Fibroblast of skin of right quadriceps (primary cell): ENCODE measurements at places on chromosomes 1 and 21.

GRCh38 chr1:113185463-113186104, 112.6 kb downstream of the LRIG2 start:
- DNase-seq: no peak

DNA sequence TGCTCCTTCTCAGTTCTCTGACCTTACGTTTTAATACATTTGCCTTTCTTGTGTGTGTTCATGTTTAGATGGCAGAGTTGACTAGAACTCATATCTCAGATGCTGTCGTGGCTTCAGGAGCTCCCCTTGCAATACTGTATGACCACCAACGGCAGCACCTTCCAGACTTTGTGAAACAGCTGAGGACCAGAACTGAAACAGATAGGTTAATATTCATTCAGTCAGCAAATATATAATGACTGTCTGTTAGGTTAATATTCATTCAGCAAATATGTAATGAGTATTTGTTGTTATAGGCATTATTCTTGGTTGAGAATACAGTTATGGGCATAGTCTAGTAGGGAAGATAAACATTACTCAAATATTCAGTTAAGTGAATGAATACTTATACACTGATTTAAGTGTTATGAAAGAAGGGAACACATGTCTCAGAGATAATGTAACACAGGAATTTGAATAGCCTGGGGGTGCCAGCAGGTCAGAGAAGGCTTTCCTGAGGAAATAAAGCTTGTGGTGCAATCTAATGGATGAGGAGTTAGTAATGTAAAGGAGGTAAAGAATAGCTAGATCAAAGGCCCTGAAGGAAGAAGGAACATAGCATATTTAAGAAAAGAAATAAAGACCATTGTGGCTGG, 88.5 kb downstream of the CEP350 start:
- DNase-seq: peak; percentile 33

GRCh38 chr1:204834336-204834735, 36.3 kb upstream of the NFASC start:
- DNase-seq: no peak

DNA sequence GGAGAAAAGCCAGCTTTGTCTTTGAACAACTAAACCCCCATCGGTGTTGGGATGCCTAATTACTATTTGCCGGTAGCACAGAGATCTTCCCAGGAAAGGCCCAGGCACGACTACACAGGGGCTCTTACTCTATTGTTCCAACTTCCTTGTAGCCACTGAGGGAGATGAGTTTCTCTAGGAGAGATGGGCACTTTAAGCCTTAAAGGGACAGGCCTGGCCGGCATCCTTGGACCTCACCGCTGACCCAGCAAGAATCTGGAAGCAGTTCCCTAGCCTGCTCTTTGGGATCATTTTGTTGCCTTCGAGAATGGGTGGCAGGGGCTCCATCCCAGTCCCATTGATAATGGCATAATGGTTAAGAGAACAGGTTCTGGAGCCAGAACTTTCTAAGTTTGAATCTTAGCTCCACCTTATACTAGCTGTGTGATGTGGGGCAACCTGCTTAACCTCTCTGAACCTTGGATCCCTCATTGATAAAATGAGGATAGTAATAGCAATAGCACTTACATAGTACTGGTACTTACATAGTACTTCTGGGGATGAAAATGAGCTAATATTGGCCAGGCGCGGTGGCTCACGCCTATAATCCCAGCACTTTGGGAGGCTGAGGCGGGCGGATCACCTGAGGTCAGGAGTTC, 239.1 kb upstream of the TMEM51 start:
- no peak for DNase-seq

GRCh38 chr1:39816415-39817090, 27.9 kb upstream of the BMP8B start:
- DNase-seq: peak; percentile 61

DNA sequence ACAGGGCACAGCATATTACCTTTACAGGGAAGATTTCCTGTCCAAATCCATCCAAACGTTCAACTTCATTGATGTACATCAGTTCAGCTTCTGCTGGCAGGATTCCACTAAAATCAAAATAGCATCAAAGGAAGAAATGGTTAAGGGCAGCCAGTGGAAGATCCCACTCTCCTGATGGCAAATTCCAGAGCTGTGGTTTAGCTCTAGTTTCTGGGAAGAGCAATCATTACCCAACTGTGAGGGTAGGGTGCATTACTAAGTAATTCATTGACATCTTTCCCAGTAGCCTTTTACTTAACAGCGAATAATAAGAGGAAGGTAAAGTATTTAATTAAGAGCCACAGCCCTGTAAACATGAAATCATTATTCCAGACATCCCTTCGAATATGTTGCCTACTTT, 120.7 kb downstream of the SMYD2 start:
- DNase-seq: peak; percentile 68

GRCh38 chr1:8560035-8560434, 242.1 kb downstream of the SLC45A1 start:
- no peak for DNase-seq

- DNase-seq: peak; percentile 60
Observed at GRCh38 chr1:155940482-155940992, 901 bp upstream of the RXFP4 start.

GRCh38 chr1:232951180-232951579, 769 bp downstream of the NTPCR start:
- DNase-seq: no peak

- no peak for DNase-seq
Observed at GRCh38 chr1:30790850-30791778, 33.5 kb upstream of the LAPTM5 start.

DNA sequence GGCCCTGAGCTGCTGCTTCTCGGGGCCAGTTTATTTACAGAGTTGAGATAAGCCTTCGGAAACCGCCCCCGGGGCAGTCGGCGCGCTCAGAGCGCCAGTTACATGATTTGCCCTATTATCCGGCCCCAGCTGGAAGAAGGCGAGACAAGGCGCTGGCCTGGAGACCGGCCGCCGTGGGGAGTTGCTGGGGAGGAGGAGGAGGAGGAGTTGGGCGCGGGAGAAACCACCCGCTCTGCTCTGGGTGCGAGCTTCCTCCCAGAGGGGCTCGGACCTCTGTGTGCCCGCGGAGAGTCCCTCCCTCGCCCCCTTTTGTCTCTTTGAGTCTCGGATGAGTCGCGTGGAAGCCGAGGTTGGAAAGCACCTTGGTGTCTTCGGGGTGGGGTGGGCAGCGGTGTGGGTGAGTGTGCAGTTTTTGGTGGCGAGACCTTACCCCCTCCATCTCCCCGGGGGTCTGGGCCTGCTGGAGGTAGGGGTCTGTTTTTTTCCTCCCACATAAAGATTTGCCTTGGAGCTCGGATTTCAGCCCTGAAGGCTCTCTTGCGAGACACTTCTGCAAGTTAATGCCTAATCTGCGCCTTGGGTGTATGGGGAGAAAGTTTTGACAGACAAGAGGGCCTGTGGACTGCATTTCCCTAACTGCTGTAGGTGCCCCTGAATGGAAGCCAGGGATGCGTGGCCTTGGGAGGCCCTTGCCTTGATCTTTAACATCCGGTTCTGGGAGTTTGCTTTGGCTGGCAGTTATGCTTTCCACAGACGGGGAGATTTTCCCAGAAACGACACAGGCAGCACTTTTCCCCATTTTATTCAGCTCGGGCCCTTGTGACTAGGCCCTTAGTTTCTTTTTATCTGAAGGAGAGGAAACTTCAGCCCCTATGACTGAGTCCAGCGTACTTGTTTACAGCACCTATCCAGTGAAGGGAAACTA, 80.0 kb downstream of the NDUFS5 start:
- DNase-seq: peak; percentile 29

DNA sequence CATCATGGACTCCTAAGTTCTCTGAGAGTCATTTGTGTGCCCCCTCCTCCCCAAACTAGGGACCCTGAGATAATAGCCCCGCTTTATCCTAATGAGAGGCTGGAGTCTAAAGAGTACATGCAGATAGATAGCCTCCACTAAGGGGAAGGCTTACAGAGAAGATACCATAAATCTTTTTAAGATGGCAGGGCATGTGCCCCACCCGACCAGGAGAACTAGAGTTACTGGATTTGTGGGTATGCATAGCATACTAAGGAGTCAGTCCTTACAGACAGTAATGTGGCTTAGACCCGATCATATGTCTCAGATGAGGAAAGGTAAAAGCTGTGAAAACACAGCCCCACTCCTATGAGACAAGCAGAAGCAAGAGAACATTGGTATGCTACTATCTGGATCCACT, 25.7 kb upstream of the PKN2 start:
- no peak for DNase-seq

DNA sequence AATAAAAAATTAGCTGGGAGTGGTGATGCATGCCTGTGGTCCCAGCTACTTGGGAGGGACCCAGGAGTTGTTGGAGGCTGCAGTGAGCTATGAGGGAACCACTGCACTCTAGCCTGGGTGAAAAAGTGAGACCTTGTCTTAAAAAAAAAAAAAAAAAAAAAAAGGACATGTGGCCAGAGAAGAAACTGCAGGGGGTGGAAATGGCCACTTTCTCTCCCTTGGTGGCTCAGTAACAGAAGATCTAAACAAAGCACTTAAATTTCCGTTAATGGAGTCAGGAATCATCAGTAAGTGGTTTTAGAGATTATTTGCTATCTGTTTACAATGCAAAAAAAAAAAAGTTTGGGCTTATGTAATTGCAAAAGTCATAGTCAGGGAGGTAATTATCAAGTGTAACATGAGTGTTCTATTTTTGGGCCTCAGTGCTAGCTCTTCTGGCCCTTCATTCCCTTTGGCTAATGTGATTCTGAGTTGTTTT, 19.3 kb upstream of the OPRD1 start:
- no peak for DNase-seq

DNA sequence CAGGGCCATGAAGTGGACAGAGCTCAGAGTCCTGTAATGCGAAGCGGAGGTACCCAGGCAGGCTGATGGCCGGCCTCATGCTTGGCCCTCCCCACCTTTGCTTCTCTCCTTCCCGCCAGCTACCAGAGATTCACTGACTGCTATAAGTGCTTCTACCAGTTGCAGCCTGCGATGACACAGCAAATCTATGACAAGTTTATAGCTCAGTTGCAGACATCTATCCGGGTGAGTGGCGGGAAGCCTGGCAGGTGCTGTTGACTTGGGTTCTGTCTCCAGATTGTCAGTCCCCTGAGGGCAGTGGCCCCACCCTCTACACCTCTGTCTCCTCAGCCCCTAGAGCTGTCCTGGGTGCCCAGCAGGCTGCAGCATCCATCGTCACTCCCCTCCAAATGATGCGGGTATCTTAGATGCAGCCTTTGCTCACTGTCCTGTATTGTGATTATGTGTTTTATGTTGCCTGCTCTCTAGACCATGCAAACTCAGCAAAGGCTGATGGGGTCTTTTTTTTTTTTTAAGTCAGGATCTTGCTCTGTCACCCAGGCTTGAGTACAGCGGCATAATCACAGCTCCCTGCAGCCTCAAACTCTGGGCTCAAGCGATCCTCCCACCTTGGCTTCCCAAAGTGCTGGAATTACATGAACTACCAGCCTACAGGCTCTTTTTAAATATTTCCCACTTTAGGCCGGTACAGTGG, 9.6 kb upstream of the BGLAP start:
- no peak for DNase-seq

DNA sequence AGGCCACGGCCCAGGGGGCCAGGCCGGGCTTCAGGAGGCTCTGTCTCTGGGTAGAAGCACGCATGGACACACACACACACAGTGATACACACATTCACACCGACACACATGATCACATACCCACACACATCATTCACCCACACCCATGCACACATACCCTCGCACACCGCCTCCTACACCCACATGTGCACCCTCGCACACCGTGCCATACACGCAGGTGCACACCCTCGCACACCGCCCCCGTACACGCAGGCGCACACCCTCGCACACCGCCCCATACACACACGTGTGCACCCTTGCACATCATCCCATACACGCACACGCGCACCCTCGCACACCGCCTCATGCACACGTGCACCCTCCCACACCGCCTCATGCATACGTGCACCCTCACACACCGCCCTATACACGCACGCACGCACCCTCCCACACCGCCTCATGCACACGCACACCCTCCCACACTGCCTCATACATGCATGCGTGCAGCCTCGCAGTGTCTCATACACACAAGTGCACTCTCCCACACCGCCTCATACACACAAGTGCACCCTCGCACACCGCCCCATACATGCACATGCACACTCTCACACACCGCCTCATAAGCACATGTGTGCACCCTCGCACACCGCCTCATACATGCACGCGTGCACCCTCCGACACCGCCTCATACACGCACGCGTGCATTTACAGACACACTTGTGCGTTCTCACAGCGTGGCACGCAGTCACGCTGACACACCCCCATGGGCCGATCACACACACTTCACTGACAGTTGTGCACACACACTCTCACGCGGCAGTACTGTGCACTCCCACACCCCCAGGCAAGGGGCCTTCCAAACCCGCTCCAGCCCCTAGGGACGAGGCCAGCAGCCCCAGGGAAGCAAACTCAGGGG, 128.1 kb downstream of the SIK1 start:
- DNase-seq: no peak

- DNase-seq: no peak
Observed at GRCh38 chr1:3558036-3558726, 53.1 kb downstream of the MEGF6 start.

DNA sequence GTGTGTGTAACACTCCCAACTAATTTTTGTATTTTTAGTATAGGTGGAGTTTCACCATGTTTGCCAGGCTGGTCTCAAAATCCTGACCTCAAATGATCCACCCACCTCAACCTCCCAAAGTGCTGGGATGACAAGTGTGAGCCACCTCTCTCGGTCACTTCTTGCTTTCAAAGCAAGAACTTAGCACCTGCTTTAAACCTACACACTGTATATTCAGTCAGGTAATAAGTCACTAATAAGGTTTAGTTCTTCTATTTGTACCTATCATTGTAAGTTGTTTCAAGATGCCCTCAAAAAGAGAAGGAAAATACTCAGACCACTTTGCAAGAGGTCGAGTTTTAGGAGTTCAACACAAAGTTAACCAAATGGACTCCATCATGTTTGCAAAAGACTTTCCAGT, 431.3 kb downstream of the MRPL39 start:
- no peak for DNase-seq
